ENCODE measurements at places on chromosomes 5 and 9. TPM values are rescaled to one million over a fixed set of nuclear protein-coding genes. Genes with fewer than 3 reads are reported as not detected.

The RNF180 gene
- total RNA-seq: not detected

- DNase-seq: no peak
These were observed 19.9 kb upstream of the FAM120A start for GRCh38 chr9:93431539-93432105.

The ATP10B gene
- total RNA-seq: 0.05 TPM

The GABRA1 gene
- not detected for total RNA-seq

GRCh38 chr9:98191671-98192502 lies 550 bp downstream of the CORO2A start:
- peak; percentile 20 for DNase-seq

The ERP44 gene
- 14.8 TPM for total RNA-seq

- no peak for DNase-seq
These were observed 7.6 kb upstream of the LCN15 start for GRCh38 chr9:136771907-136772415.

GRCh38 chr9:86460216-86461002 lies 106.2 kb upstream of the TUT7 start:
- DNase-seq: no peak

DNA sequence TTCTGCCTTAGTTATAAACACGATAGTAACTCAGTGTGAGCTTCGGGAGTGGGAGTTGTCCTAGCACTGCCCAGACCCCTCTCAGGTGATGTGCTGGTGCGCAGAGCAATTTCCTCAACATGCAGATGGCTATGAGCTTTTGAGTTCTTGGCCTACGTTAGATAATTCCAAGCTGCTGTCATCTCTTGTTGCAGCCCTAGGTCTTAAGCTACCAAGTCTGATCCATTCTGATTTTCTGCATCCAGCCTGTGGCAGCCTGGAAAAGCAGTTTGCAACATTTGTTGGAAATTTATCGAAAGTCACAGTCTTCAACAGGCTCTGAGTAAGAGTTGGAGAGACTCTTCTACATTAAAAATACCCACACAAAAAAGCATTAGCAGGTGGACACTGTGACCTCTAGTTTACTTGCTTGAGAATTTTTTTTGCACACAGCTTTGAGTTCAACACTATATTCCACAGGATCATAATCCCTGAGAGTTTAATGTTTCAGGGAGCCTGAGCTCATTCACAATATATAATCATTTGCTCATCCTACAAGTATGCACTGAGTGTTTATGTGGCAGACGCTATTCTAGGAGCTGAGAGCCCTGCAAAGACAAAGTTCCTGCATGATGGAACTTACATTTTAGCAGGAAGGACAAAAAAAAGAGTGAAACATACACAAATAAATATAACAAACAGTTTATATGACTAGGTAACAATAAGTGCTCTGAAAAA lies 91.6 kb downstream of the UBE2QL1 start:
- DNase-seq: no peak

The SHISAL2B gene
- total RNA-seq: not detected

DNA sequence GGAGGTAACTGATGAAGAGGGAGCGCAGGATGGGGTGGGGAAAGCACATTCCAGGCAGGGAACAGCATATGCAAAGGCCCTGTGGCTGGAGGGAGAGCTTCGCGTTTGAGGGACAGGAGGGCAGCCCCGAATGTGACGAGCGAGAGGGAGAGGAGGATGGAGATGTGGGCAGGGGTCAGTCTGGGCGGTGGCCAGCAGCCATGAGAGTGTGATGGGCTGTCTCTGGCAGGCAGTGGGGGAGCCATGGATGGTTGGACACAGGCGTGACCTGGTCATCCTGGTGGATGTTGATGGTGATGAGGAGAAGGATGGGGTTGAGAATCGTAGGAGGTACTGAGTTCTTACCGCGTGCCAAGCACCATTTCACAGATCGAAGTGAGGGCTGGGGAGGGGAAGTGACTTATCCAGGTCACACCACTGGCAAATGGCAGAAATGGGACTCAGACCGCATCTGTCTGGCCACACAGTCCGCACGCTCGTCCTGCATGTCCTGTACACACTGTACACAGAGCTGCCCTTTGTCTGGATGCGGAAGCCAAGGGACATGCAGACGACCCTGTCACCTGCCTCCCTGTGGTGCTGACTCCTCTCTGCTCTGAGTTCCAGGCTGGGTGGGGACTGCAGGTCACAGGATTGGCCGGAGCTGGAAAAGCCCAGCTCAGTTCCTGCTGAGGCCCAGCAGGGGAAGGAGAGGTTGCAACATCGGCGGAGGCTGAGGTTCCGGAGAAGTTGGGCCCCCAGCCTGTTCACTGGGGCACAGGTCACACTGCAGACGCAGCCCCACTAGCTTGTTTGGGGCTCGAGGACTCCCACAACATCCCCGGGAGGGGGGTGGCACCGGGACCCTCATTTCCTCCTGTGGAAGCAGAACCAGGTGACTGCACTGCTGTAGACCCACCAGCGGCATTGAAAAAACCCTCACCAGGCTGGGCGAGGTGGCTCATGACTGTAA lies 165.6 kb upstream of the IER5L start:
- no peak for DNase-seq

The CACNA1B gene
- not detected for total RNA-seq

DNA sequence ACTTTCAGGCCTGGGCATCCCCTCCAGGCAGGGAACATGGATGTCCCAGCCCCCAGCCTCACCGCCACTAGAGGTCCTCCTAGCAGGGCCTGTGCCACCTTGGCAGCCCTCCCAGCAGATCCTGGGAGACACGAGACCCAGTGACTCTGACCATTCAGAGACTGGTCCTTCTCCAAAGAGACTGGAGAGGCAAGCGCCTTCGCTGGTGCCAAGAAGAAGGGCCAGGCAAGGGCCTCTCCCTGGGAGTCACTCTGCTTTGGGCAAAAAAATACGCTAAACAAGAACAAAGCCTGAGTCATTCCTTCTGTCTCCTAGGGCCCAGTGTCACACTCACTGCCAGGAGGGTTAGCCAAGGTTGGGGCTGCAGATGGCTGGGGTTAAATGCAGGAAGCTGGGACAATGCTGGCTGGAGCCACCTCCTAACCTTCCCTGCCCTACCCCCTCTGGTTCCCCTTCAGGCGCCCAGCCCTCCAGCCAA lies 35.3 kb upstream of the SMIM23 start:
- DNase-seq: no peak

- no peak for DNase-seq
These were observed 51.1 kb upstream of the LHFPL2 start for GRCh38 chr5:78699552-78700153.

GRCh38 chr9:125296843-125297372 lies 35.3 kb downstream of the GAPVD1 start:
- DNase-seq: no peak

DNA sequence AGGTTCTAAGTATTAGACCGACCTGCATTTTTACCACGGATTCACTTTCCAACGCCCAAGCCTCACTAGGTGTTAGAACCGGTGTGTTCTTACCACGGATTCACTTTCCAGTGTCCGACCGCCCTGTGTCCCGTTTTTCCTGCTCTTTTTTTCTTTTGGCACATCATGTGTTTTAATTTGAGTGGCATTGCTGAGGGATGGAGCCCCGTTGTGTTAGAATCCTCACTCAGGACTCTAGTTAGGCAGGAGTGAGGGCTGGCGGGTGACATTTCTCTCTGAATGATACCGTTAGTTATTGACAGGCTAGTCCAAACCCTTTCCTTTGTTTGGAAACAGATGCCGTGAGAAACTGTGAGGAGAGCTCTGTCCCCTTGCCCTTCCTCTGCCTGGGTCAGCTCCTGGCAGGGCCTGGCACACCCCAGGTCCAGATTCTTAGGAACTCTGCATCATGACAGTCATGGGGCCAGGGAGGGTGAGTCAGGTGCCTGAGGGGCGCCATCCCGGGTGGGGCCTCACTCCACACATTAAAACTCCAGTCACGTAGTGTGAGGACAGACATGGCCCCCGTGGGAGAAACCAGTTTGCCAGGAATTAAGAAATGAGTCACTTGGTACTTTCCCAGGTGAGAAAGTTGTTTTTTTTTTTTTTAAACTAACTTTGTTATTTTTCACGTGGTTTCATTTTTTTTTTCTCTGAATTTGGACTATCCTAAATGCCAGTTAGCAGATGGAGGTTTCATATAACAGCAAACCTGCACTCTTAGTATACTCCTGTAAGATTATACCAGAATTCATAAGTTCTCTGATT lies 15.8 kb downstream of the EXOC3 start:
- DNase-seq: peak; percentile 49

The SLC6A18 gene
- not detected for total RNA-seq

GRCh38 chr5:132665574-132666080 lies 7.7 kb downstream of the IL13 start:
- DNase-seq: no peak

The ADGRD2 gene
- total RNA-seq: not detected

DNA sequence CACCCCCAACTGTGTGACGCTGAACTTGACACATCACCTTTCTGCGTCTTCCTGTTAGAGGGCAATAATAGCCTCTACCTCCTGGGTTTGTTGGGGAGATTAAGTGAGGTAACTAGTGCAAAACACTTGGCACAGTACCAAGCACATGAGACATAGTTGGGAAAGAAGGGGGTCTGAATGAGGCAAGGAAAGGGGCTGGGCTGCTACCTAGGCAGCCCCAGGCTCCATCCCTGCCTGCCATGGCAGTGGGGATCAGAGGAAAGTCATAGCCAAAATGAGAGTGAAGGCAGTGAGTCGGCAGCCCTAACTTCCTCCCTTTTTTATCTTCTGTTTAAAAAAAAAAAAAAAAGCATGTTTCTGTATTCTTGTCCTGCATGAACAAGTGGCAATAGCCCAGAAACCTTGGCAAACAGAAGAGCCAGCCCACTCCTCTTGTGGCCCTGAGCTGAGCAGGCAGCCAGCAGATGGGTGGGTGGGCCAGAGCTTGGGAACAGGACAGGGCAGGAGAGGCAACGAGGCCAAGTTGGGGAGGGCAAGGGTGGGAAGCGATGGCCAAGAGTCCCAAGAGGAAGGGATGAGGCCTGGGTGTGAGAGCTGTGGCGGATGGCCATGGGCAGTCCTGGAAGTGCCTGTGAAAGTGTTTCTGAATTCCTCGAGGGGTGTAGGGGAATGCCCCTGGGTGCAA lies 11.4 kb downstream of the CAMK2A start:
- DNase-seq: no peak

DNA sequence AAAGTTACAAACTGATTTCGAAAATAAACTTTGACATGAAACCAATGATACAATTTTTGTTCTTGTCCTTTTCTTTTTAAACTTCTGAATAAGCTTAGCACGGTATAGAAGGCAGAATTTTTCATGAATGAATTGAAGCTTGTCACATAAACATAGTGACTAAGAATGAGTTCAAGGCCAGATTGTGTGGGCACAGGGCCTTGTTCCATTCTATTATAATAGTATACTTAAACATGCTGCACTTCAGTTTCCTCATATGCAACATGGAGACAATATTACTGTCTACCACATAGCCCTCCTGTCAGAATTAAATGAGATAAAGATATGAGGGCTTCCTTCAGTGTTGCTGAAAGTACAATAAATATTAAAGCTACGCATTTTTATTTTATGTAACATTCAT lies 204.2 kb upstream of the HAPLN1 start:
- DNase-seq: no peak

GRCh38 chr5:74414228-74414627 lies 226.3 kb downstream of the ENC1 start:
- no peak for DNase-seq

DNA sequence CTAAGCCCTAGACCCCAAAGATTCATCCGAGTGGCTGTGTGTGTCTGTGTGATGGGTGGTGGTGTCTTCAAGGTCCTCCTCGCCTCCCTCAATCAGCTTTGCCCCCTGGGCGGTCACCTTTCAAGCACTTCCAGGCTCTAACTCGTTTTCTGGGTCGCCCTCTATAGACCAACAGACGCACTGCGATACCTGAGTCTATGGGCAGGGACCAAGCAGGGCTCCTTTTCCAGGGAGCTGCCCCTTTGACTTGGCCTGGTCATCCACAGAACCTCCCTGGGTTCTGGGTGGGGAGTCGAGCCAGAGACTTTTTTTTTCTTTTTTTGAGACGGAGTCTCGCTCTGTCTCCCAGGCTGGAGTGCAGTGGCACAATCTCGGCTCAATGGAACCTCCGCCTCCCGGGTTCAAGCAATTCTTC lies 1.1 kb downstream of the SLC27A4 start:
- DNase-seq: peak; percentile 57
